Thyroid gland (tissue), 4 donors: ENCODE measurements at places on chromosomes 6 and 20. TPM values are rescaled to one million over a fixed set of nuclear protein-coding genes. Genes with fewer than 3 reads are reported as not detected.

MMP24 gene
- total RNA-seq = 0.94 TPM

DNA sequence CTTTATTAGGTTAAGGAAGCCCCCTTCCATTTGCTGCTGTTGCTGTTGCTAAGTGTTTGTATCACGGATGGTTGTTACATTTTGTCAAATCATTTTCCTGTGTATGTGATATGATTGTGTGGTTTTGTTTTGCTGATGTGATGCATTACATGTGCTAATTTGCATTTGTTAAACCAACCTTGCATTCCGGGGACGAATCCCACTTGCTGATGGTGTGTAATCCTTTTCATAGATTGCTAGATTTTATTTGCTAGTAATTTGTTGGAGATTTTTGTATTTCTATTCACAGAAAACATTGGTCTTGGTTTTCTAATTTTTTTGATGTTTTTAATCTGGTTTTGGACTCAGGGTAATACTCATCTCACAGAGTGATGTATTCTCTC lies 167.8 kb downstream of the WDR27 start:
- DNase-seq = no peak

DNA sequence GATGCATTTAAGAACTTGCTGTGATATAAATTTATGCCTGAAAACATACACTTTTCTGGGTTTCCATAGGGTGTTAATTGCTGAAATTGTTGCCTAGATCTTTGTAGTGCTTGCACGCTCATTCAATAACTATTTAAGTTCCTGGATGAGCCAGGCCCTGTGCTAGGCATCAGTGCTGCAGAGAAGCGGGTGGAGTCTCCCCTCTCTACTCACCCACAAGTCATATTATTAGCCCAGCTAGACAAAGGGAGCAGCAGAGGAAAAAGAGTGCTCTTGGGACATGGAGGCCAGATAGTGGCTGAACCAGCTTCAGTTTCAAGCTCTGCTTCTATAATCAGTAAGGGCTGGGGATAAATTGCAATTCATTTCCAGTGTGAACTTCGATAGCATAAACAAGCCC lies 329.1 kb downstream of the TFAP2B start:
- DNase-seq = no peak

GRCh38 chr6:20757761-20758160 lies 223.5 kb downstream of the CDKAL1 start:
- DNase-seq = no peak

GRCh38 chr6:1697688-1698351 lies 88.1 kb downstream of the FOXC1 start:
- no peak for DNase-seq

DNA sequence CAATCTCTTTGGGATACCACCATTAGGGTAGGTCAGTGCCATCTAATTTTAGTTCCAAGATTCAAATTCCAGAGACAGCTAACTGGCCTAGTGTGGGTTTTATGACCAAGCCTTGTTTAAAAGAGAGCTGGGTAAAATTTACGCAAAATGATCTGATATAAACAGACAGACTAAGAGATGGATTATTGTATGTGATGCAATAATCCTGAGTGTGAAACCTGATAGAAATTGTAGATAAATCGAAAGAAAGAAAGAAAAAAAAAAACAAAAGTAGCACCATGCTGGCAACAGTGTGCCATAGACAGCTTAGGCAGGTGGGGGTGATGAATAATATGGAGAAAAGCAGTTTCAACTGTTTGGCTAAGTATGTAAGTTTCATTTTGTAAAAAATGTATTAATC lies 2.9 kb downstream of the ZNF184 start:
- DNase-seq = no peak

TGM3 gene
- not detected for total RNA-seq

GRCh38 chr6:1535295-1535694 lies 74.4 kb upstream of the FOXC1 start:
- peak; percentile 17 for DNase-seq

- no peak for DNase-seq
Measured at GRCh38 chr6:41601248-41601549, 37.1 kb upstream of the MDFI start.

GRCh38 chr6:129279343-129280292 lies 396.7 kb downstream of the LAMA2 start:
- DNase-seq = no peak

GRCh38 chr6:13113376-13113775 lies 215.0 kb downstream of the TBC1D7 start:
- no peak for DNase-seq

DNA sequence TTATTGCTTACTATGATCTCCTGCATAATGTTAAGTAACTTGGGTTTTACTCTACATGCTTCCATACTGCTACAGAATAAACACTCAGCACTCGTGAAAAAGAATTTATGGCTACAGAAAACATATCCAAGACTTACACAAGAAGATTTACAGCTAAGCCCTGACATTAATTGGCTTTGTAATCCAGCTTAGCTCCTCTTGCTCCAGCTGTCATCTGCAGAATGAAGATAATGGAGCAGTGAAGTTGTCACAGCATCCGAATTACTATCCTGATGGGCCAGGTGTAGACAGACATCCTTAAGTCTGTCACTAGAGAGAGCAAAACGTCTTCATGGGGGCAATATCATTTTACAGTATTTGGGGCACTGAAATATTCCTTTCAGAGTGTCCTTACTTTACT lies 155.3 kb downstream of the PRKN start:
- DNase-seq = no peak

FOXS1 gene
- total RNA-seq = not detected

HLA-DQB2 gene
- 2.6 TPM for total RNA-seq

TSBP1 gene
- not detected for total RNA-seq

DNA sequence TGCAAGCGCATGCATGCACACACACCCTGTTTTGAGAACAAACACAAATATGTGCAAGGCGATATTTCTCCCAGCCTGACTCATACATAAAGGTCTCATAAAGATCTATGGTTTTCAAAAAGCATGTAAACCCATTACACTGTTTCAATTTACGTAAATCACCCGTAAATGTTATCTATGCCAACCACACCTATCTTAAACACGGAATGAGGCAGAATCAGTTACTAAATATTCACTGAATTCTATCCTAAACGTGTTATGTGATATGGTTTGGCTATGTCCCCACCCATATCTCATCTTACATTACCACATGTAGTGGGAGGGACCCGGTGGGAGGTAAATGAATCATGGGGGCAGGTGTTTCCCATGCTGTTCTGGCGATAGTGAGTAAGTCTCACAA lies 621.6 kb downstream of the KIF16B start:
- no peak for DNase-seq

DNA sequence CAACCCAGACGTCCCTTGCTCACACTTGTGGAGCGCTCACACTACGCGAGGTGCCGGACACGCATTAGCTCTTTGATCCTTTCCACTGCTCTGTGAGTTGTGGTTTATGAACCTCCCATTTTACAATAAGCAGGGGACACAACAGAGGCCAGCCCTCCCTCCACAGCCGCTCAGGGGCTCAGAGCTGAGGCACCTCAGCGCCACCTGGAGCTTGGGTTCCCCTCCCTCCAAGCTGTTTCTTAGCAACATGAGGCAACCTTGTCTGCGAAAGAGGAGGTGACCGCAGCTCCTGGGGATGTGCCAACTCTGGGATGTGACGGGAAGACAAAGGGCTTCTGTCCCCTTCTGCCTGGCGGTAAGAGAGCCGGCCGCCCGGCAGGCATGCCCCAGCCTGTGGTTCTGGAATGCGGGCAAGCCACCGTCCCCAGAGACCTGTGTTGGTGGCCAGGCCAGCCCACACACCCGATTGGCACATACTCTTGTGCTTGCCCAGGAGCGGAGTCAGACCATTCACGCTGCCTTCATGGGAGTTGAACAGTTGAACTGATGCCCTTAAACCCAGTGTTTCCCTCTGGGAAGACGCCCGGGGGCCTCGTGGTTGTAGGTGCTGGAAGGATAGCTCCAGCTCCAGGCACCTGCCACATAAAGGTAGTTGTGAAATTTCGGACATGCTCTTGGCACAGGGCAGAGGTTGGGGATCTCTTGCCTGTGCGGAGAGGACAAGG lies 44.5 kb downstream of the RBM38 start:
- DNase-seq = peak; percentile 76

- DNase-seq = no peak
Measured at GRCh38 chr20:9889270-9889981, 50.5 kb upstream of the PAK5 start.

- DNase-seq = no peak
Measured at GRCh38 chr6:85389151-85389797, 60.6 kb upstream of the NT5E start.

- no peak for DNase-seq
Measured at GRCh38 chr6:87908978-87909811, 138.4 kb upstream of the SPACA1 start.

DNA sequence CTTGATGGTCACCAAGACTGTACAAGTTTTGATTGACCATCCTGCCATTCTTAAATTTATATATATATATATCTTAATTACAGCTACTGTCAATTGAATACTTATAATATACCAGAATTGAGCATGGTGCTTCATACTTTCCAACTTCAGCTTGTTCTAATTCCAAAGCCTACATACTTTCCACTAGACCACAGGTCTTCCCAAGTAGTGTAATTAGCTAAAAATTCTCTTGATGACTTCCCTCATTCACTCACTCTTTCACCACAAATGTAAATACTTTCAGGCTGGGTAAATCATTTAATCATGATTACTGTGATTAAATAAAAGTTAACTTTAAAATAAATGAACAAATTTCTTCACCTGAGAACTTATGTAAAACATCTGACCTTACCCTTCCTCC lies 3.4 kb downstream of the ASF1A start:
- DNase-seq = no peak

- DNase-seq = no peak
Measured at GRCh38 chr20:20903773-20904500, 191.5 kb upstream of the RALGAPA2 start.

- DNase-seq = no peak
Measured at GRCh38 chr6:56372406-56372995, 125.1 kb upstream of the COL21A1 start.

- no peak for DNase-seq
Measured at GRCh38 chr6:41451515-41452163, 94.5 kb upstream of the FOXP4 start.

CLDN20 gene
- total RNA-seq = not detected

PKIB gene
- total RNA-seq = 1.3 TPM

GRCh38 chr6:152387091-152387490 lies 250.1 kb downstream of the SYNE1 start:
- DNase-seq = no peak

DEFB118 gene
- total RNA-seq = not detected

BHLHE23 gene
- not detected for total RNA-seq
